ENCODE measurements at places on chromosomes 4 and X.
A peak's percentile ranks its signal among the peaks of the same experiment; 100 is the strongest.

DNA sequence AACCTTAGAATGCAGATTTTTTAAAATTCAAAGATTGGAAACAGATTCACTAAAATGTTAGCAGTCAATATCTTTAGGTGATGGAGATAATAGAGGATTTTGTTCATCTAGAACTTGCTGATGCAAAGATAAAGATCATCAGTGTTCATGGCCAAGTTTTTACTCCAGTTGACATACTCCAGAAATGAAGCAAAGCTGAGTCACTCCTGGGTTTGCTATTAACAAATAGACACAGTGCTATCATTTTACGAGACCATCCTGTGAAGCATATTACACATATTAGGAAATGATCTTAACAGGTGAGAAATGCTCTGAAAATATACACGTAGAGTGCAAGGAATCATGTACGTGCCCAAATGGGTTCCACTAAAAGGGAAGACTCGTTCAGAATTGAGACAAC lies 170.6 kb upstream of the FAM9B start:
- no peak for DNase-seq

- DNase-seq = no peak
Measured at GRCh38 chr4:137623013-137623412, 90.7 kb upstream of the PCDH18 start.

DNA sequence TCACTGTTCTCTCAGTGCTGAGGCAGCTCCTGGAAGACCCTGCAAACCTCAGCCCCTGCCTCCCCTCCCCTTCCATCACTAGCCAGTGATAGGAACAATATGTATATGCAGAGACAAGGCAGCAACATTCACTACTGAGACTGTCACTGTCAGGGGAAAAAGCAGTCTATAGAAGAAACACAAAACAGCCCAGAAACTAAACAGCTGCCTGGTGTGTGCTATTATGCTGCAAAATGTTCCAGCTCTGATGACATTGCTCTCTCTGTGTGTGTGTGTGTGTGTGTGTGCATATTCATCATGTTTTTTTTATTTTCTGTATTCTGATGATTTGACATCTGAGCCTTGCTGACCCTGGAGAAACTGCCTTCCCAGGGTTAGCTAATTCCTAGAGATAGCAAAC lies 147.2 kb downstream of the SPATA18 start:
- no peak for DNase-seq

DNA sequence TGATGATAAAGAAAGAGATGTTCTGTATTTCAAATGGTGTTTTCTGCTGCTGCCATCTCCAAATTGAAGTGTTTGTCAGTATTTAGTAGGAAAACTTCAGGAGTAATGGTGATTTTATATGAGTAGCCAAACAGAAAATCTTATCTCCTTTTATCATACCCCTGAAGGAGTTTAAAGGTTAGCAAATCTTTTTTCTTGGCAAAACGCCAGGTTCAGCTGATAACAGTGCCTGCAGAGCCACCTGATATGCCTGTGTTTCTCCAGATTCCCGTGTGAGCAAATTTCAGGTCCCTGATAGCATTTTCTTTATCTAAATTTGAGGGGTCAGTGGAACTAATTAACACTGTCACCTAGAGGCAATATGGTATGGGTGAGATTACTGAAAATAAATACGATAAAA lies 65.8 kb upstream of the ETNPPL start:
- DNase-seq = peak; percentile 23

GRCh38 chr4:13527981-13528820 lies 16.1 kb downstream of the NKX3-2 start:
- DNase-seq = no peak

DNA sequence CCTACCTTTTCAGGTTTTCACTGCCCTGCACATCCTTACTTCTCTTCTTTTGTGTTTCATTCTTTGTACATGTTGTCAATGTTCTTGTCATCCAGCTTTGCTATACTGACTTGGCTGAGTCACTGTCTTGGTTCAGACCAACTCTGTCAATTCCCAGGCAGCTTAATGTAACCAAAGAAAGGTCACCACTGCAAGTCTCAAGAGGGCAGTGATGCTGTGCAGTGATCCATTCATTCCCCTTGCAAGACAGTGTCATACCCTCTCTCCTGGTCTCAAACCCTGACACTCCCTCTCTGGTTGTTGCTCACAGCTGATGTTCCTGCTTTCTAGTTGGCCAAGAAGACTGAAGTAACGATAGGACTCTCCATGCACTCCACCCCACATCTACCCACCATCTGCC lies 17.5 kb downstream of the RAB39B start:
- no peak for DNase-seq

- no peak for DNase-seq
Measured at GRCh38 chr4:3685081-3685645, 81.0 kb upstream of the ADRA2C start.

DNA sequence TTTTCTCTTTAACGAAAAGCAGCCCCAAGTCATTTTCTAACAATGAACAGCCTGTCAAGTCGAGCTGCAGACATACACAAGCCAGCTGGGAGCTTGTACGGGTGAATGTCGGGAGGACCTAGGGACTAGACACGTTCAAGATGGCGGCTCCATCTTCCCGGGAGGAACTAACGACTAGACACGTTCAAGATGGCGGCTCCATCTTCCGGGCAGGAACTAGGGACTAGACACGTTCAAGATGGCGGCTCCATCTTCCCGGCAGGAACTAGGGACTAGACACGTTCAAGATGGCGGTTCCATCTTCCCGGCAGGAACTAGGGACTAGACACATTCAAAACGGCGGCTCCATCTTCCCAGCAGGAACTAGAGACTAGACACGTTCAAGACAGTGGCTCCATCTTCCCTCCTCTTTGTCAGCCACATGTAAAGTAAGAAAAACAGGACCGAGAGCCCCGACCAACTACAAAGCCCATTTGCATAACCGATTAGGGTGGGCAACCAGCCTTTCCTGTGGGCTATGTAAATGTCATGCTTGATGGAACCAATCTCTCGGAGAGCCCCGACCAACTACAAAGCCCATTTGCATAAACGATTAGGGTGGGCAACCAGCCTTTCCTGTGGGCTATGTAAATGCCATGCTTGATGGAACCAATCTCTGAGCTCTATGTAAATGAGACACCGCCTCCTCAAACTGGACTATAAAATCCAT lies 175.5 kb downstream of the DHRSX start:
- no peak for DNase-seq

DNA sequence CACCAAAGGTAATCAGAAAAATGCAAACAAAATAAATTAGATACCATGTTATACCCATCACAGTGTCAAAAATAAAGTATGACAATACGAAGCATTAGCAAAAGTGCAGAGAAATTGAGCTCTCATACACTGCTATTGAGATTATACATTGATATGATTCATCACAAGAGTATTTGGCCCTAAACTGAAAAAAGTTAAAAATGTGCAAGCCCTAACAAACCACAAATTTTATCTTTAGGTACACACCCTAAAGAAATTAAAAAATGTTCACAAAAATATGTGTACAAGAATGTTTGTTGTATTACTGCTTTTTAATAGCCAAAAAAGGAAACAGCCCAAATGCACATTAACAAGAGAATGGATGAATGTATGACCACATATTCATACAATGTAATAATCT lies 137.9 kb upstream of the MAGEA10 start:
- DNase-seq = no peak

DNA sequence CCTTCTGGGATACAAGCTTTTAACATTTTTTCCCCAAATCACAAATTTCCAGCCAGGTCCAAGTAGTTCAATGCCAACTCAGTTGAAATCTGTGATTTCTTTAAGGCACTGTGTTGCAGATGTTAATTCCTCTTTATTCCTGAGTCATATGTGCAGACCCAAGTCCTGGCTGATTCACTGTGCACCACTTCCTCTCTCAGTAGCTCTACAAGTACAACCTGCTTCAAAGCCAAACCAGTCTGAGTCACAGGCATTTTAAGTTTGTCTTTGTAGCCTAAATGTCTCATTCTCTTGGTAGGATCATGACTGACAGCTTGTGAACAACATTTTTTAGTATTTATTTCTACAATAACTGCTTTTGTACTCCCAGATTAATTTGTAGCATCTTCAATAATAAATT lies 165.6 kb upstream of the S100G start:
- no peak for DNase-seq

GRCh38 chrX:77900688-77901087 lies 1.4 kb downstream of the COX7B start:
- DNase-seq = peak; percentile 27

GRCh38 chrX:134907302-134907701 lies 83.5 kb upstream of the SMIM10 start:
- DNase-seq = no peak

DNA sequence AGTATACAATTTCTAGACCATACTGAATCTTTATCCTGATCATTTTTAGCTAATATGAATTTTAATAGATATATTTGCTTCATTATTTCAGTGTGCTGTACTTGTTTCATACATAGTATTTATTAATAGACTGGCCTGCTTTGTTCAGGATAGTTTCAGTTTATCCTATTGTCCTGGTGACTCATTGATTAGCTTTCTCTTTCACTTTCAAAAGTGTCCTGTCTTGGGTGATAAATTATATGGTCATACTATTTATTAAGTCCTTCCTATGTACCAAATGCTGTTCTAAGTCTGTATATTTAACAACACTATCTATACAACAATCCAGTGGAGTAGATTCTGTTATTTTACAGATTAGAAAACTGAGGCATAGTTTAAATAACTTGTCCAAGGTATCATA lies 153.8 kb upstream of the RAPGEF2 start:
- DNase-seq = peak; percentile 45

DNA sequence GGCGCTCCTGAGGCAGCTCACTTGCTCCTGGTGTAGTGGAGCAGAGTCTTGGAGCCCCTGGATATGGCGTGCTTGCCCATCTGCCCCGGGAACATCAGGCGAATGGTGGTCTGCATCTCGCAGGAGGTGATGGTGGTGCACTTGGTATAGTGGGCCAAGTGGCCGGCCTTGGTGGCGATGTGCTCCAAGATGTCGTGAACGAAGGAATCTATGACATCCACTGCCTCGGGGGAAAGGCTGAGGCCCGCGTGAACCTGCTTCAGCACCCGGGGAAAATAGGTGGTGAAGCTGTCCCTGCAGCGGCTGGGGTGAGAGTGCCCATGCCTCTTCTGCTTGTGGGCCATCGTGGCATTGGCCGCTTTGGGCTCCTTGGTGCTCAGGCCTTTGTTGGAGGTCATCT lies 58.1 kb upstream of the TMSB15B start:
- DNase-seq = no peak

- no peak for DNase-seq
Measured at GRCh38 chr4:188282471-188283232, 143.4 kb downstream of the TRIML1 start.

DNA sequence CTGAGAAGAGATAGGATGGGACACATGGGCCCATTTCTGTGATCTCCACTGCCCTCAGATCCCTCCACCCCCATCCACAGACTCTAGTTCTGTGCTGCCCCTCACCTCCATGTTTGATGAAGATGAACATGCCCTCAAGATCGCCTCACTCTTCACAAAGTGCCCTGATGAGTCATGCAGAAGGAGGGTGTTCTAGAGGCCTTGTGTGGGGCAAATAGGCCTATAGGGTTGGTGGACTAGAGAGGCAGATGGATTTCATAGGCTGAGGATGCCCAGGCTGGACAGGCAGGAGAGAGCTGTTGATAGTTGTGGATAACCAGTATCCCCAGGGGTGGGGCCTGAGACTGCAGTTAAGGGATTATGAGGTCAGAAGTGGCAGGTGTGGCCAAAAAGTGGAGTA lies at the start of gene CXorf65:
Gene CXorf65 (minus strand): TSS at position 314 of the 400 bp plus-strand sequence. CDS start 184 bp downstream, at position 130.
- DNase-seq = peak; percentile 62

- DNase-seq = no peak
Measured at GRCh38 chr4:181647396-181648147, 595.6 kb upstream of the TENM3 start.

DNA sequence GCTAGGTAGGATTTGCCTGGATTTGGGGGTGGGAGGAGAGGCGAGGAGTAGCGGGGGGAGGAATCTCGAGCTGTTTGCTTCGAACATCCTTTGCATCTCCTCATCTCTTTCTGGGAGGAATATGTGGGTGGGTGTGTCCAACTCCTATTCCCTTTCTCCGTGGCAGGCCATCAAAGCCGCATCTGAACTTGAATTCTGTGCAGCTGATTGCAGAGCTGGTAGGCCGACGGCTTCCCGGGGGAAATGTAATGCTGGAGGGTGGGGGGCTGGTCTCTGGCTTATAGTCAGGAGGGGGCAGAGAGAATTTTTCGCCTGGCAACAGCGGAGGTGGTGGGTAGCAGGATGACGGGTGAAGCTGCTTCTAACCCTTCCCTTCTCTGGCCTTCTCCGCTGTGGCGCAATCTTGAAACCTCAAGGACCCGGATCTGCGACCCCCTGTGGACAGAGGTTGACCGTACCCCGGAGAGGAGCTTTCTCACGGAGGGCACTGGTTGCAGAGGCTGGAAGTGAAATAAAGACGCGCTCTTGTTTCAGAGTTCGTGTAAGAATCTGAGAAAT lies 628 bp downstream of the ZCCHC12 start:
- no peak for DNase-seq

GRCh38 chr4:43008793-43009192 lies 116.3 kb downstream of the GRXCR1 start:
- no peak for DNase-seq

- no peak for DNase-seq
Measured at GRCh38 chr4:79141530-79141929, 184.3 kb downstream of the NAA11 start.

DNA sequence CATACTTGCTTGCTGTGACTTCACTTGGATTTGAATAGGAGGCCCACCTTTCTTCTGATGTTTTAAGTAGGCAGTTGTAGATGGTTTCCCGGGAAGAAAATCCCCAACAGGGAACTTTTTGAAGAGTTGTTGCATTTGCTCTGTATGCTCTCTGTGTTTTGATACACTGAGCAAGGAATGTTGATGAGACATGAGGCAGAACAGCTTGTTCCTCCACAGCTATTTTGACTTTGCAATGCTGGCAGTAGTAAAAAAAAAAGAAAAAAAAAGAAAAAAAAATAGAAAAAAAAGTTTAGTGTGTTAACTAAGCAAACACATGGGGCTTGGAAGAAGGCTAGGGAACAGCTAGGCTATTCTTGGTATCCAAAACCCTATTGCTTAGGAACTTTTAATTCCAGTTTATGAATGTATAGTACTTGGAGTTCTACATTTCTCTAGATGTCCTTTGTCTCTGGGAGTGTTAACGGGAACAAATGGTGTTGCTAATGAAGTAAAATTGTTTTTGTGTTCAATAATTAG lies 23.4 kb upstream of the PAQR3 start:
- DNase-seq = no peak

GRCh38 chrX:13790206-13791131 lies 26.4 kb downstream of the GPM6B start:
- DNase-seq = no peak

- no peak for DNase-seq
Measured at GRCh38 chr4:155529716-155530115, 136.9 kb upstream of the GUCY1A1 start.

- DNase-seq = no peak
Measured at GRCh38 chr4:1406394-1406980, at the start of gene NKX1-1. NKX1-1 (minus strand) TSS chr4:1406442; CDS start chr4:1406442, 0 bp downstream.

DNA sequence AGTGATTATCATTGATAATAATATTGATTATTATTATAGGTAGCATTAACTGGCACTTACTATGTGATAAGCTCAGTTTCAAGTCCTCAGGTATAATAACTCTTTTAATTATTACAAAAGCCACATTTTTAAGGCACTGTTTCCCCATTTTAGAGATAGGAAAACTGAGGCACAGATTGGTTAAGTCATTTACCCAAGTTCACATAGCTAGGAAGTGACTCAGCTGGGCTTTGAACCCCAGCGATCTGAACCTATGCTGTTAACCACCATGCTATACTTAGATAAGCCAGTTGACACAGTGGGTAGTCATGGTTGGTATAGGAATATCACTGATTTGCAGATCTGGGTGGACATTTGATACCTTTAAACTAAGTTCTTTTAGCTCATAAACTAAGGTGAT lies 110.4 kb downstream of the FRAS1 start:
- DNase-seq = no peak

GRCh38 chr4:94277534-94277933 lies 65.1 kb downstream of the HPGDS start:
- DNase-seq = no peak
